ENCODE measurements at places on chromosomes 2 and 18.

DNA sequence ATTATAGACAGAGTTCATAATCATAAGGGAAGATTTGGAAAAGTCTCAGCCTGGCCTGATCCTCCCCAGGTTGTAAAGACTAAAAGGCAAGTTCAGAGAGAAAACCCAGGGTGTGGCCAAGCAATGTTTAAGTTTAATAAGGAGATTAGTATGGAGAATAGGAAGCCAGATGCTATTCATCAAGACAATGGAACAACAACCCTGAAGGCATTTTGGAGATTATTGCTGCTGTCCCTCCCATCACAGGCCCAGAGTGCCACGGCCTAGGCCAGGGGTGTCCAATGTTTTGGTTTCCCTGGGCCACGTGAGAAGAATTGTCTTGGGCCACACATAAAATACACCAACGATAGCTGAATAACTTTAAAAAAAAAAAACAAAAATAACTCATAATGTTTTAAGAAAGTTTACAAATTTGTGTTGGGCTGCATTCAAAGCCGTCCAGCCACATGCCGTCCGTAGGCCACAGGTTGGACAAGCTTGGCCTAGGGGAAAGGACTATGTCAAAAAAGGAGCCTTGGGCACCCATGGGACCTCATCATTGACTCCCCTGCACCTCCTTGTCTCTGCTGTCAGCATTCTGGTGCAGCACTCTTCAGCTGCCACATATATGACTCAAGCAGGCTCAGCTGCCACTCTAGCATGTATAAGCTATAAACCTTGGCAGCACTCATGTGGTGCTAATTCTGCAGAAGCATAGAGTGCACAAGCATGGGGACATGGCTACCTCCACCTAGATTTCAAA is 20.8 kb downstream of the DPP4 start:
- no peak for DNase-seq

- DNase-seq, result no peak
Observed at GRCh38 chr18:392928-393573, 107.5 kb downstream of the COLEC12 start.

- no peak for DNase-seq
Observed at GRCh38 chr2:20737505-20737904, 70.6 kb downstream of the GDF7 start.

DNA sequence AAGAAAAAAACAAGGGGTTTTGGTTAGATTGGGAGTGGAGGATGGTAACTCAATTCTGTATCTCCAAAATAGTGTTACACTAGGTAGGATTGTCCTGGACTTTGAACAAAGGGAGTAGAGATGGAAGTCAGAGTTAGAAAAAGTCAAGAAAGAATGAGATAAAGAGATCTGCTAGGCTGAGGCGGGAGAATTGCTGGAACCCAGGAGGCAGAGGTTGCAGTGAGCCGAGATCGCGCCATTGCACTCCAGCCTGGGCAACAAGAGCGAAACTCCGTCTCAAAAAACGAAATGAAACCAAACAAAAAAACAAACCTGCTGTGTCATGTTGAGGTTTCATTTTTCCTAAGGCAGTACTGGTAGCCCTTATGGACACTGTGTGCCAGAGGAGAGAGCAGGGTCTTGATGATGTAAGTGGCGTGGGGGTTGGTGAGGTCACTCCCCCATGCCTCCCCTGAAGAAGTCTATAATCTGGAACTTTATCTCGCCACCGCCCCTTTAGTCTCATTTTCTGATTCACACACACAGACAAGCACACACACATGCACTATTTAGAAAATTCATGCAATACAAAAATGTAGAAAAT is 10.5 kb downstream of the DRC1 start:
- DNase-seq, result no peak

DNA sequence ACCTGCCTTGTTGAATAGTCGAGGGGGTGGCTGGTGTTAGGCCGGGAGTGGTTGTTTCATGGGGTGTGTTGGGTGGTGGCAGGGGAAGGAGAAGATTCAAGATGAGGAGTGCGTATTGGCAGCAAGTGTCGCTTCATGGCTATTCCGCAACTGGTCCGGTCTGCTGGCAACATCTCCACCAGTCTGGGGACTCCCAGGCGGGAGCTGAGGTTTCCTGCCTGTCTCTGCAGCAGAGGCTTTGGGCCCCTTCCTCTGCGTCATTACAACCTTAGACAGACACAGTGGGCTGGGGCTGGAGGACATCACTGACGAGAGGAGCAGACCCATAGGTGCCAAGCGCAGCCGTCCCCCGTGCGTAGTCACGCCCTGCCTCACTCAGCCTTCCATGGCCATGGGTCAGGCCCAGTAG is 64.0 kb upstream of the MCFD2 start:
- peak; percentile 47 for DNase-seq
